ENCODE measurements at places on chromosomes 6 and 20. TPM values are rescaled to one million over a fixed set of nuclear protein-coding genes. Genes with fewer than 3 reads are reported as not detected.

SUMO4 gene
- total RNA-seq = 0.28 TPM

- DNase-seq = peak; percentile 48
Observed at GRCh38 chr6:118283766-118284165, 264.3 kb upstream of the PLN start.

SYCP2 gene
- 2.5 TPM for total RNA-seq

DNA sequence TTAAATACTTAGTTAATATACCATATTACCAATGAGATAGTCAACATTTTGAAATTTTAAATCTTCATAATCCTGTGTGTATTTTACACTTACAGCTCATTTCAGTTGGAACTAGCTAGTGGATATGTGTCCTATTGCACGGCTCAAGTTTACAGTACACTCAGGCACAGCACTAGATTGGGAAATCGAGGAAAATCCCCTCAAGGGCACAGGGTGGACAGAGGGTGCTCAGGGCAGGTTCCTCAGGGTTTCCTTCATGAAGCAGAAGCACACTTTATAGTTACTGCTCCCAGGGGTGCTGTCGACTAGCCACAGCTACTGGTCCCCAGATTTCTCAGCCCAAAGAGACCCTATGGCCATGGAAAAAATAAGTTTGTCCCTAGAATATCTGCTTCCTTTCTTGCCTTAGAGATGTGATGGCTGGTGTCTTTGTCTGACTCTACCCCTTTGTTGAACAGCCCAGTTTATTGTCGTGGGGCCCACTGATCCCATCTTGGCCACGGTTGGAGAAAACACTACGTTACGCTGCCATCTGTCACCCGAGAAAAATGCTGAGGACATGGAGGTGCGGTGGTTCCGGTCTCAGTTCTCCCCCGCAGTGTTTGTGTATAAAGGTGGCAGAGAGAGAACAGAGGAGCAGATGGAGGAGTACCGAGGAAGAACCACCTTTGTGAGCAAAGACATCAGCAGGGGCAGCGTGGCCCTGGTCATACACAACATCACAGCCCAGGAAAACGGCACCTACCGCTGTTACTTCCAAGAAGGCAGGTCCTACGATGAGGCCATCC lies 1.5 kb downstream of the BTN2A1 start:
- DNase-seq = no peak

GRCh38 chr20:9507544-9508239 lies 6.7 kb upstream of the LAMP5 start:
- DNase-seq = no peak

GRCh38 chr6:50102676-50103075 lies 52.9 kb upstream of the DEFB112 start:
- no peak for DNase-seq

BMP6 gene
- 0.35 TPM for total RNA-seq

IMPG1 gene
- not detected for total RNA-seq

DNA sequence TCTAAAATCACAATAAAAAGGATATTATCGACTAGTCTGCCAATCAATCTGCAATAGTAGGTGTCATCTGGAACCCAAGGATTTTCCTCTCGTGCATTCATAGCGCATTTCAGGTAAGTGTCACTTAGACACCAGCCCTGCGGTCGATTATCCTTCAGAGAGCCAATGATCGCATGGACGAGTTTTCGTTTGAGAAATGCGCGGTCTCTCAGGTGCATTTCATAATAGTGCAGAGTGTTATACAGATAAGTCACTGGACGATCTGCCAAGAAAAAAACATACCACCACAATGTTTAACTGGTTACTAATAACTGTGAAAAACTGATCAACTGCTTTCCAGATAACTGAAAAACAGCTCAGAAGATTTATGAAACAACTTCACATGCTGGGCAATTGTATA lies 21.0 kb downstream of the ARG1 start:
- no peak for DNase-seq

WFDC10B gene
- total RNA-seq = not detected

- DNase-seq = no peak
Observed at GRCh38 chr6:158481690-158482473, 78.0 kb upstream of the TMEM181 start.

BTN1A1 gene
- not detected for total RNA-seq

- no peak for DNase-seq
Observed at GRCh38 chr6:47621838-47622449, 76.4 kb upstream of the ADGRF4 start.
